ENCODE measurements at places on chromosomes 16 and 17. TPM values are rescaled to one million over a fixed set of nuclear protein-coding genes. Genes with fewer than 3 reads are reported as not detected.

The HEATR9 gene
- total RNA-seq = not detected

The TBC1D3 gene
- not detected for total RNA-seq

The KRT16 gene
- 5.5 TPM for total RNA-seq

The GPR139 gene
- total RNA-seq = not detected

The TNFRSF13B gene
- not detected for total RNA-seq

The C17orf107 gene
- 3.0 TPM for total RNA-seq

The ARRB2 gene
- total RNA-seq = 131 TPM

The MYH11 gene
- total RNA-seq = 53.5 TPM

The MAPT gene
- total RNA-seq = 23.5 TPM

The KRT32 gene
- not detected for total RNA-seq

The TMEM114 gene
- not detected for total RNA-seq

The PSMD7 gene
- 86.5 TPM for total RNA-seq

The NOXO1 gene
- not detected for total RNA-seq

The CCL11 gene
- total RNA-seq = 4.0 TPM

The SOCS7 gene
- 14.5 TPM for total RNA-seq

The HIC1 gene
- 34.4 TPM for total RNA-seq

The ORC6 gene
- total RNA-seq = 1.1 TPM

The SLC6A4 gene
- total RNA-seq = not detected

The PRM3 gene
- total RNA-seq = not detected

The CALB2 gene
- 190 TPM for total RNA-seq

The SYCE1L gene
- total RNA-seq = 1.3 TPM

The PIP4K2B gene
- 41.6 TPM for total RNA-seq

The TSNAXIP1 gene
- total RNA-seq = 1.1 TPM

The KIF19 gene
- total RNA-seq = 1.9 TPM

The GSG1L gene
- not detected for total RNA-seq

The MED31 gene
- 13.0 TPM for total RNA-seq

The GRAPL gene
- total RNA-seq = 5.4 TPM

The MSL1 gene
- total RNA-seq = 77.0 TPM

The PAGR1 gene
- 11.1 TPM for total RNA-seq

The TOX3 gene
- total RNA-seq = not detected

The MARCHF10 gene
- 0.16 TPM for total RNA-seq

The PTRH2 gene
- total RNA-seq = 29.1 TPM

The ST6GALNAC2 gene
- 5.5 TPM for total RNA-seq

The SOX9 gene
- total RNA-seq = 2.2 TPM

The TUBB3 gene
- 4.2 TPM for total RNA-seq

The CD2BP2 gene
- total RNA-seq = 57.4 TPM

All from mesenteric fat pad (tissue), 1 donor.